ENCODE measurements at places on chromosomes 3 and 15.

- no peak for DNase-seq
These were observed 112.7 kb downstream of the NFKBIZ start for GRCh38 chr3:101962055-101962454.

DNA sequence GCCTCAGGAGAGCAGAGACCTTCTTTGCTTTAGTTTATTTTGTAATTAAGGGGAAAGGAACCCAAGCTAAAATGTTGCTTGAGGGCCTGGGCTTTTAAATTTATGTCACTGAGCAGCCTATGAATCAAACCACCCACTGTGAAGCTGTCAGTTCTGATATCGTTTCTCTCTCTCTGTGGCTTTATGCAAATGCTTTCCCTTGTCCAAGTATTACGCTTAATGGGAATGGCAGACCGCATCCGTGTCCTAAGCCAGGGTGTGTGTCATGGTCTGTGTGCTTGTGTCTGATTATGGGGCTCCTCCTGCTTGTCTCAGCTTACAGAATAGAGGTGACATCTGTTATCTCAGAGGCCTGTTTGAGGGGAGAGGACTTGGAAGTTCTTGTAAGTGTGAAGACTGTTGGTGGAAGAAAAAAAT is 82.4 kb downstream of the EBLN2 start:
- DNase-seq: no peak

DNA sequence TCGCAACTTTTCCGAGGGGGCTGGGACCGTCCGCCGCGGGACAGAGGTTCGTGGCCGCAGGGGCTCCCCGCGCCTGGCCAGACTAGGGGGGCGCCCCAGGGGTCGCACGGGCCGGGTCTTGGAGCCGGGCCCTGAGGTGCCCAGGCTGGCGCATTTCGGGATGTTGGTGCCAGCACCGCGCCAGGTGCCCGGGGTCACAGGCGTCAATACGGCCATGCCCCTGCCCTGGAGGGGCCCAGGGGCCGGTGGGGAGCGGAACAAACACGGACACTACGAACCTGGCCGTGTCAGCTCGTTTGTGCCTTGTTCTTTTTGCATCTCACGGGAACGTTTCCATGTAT is 366 bp downstream of the TM6SF1 start:
- DNase-seq: no peak

DNA sequence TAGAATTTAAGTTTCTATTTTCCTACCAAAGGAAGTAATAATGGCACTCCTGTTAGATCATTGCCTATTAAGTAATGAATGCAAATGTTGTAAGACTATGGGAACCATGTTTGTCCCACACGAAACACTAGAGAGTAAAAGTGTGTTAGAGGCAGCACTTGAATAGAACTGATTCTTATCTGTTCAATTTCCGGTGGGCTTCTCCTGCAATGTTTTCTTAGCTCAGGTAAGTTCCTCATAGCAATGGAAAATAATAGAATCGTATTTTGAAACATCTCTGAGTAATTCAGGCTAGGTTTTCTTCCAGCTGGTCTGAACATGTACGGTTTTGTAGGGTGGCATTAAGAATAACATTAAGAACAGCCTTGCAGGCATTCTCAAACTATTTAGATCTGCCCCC is 145.3 kb upstream of the LIPC start:
- no peak for DNase-seq

GRCh38 chr3:173770011-173770410 is 372.5 kb downstream of the NLGN1 start:
- no peak for DNase-seq

Data from adrenal gland (tissue), 19 donors.